Purkinje cell (primary cell): ENCODE measurements at places on chromosomes 5 and 9. TPM values are rescaled to one million over a fixed set of nuclear protein-coding genes. Genes with fewer than 3 reads are reported as not detected.

Gene DPH7
- polyA plus RNA-seq: 2.9 and 3.4 TPM in 2 replicates

Gene PAXX
- polyA plus RNA-seq: 4.7 TPM in 2 replicates

Gene GHR
- polyA plus RNA-seq: 2.3 and 4.2 TPM in 2 replicates

Gene PFN3
- not detected in 2 replicates for polyA plus RNA-seq

Gene SLC36A2
- polyA plus RNA-seq: not detected in 2 replicates

Gene BRD3
- 0.55 and 1.7 TPM in 2 replicates for polyA plus RNA-seq

Gene FGFR4
- not detected in 2 replicates for polyA plus RNA-seq
